Activated CD4-positive, alpha-beta T cell treated with anti-CD3 and anti-CD28 coated beads, Interleukin-2, Interleukin-4, amounts not matched to agents 100 ng/mL and 50 ng/mL, durations not matched to agents 16 hours and 8 hours (primary cell): ENCODE measurements at places on chromosomes 7 and 10.
A peak's percentile ranks its signal among the peaks of the same experiment; 100 is the strongest.

- DNase-seq, result no peak
Observed at GRCh38 chr10:18822156-18822555, 162.9 kb downstream of the ARL5B start.

DNA sequence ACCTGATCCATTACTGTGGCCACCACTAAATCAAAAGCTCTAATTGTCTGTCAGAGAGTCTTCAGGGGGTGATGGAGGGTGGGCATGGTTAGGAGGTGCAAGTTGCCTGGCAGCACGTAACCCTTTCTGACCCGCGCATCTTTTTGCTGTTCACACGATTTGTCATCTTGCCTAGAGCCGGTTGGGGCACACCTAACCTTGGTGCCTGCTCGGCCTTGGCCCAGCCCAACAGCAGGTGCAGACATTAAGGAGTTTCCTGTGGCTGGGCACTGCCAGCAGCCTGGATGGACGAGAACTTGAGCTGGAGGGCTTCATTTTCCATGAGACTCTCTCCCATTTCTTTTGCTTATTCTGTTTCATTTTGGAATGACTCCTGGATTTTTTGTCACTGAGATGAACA is 41.0 kb upstream of the PTF1A start:
- DNase-seq, result no peak

- DNase-seq, result no peak
Observed at GRCh38 chr10:121510201-121510771, 88.0 kb downstream of the FGFR2 start.

GRCh38 chr7:30572212-30572841 is 22.4 kb upstream of the GARS1 start:
- DNase-seq, result no peak

DNA sequence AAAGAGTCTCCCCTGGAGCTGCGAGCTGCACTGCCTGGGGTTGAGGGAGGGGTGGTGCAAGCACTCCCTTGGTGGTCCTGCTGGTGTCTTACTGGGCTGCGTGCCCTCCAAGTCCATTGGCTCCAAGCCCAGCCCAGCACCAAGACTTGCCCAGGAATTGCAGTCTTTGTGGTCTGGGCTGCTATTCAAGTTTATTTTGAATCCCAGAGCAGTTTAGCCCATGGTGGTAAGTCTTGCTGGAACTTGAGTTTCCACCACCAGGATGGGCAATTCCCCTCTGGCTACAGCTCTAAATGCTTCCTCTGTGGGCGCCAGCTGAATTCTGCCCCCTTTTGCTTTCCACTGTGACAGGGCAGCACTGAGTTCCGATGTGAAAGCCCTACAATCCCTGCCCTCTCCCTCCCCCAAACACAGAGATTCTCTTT is 25.1 kb downstream of the GALNT11 start:
- no peak for DNase-seq

DNA sequence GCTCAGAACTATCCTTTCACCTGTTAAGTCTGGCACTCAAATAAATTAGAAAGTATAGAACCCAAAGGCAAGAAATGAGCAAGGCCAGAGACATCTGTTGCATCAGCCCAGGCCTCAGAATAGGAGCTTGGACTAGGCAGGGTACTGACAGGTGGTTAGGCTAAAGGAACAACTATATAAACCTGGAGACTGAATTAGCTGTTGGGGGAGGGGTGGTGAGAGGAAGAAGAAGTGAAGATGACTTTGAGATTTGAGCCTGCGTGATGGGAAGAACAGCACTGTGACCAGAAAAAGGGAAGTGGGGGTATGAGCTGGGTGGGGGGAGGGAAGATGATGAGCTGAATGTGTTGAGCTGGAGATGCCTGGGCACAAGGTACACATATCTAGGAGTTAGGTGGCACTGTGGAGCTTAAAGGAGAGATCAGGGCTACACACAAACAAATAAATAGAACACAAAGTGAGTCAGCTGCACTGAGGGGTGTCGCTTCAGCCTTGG is 244.7 kb downstream of the PTEN start:
- no peak for DNase-seq

DNA sequence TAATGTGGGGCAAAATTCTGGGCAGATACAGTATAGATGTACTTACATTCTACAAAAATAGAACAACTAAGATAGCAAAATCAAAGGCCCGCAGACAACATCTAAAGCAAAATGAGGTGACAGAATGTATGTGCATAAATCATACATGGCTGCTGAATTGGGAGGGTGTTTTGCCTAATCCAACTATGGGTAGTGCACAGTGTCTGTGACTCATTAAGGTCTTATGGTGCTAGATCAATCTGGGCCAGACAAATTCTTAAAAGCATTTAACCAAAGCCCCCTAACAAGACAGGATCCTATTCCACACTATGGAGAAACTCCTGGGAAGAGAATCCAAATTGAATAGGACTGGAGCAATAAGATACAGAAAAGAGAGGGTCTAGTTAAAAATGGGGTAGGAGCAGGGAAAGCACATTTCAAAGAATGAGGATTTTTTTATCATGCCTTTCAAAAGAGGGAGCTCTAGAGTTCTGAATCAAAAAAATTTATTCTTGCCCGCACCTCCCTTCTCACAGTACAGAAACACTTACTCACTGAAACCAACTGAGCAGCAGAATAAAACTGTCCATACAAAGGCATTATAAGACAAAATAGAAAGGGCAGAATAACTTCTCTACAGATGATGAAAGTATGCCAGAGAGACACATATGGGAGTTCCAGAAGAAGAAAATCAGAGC is 181.3 kb downstream of the RNLS start:
- no peak for DNase-seq

GRCh38 chr7:5300366-5300765 is 17.6 kb downstream of the SLC29A4 start:
- no peak for DNase-seq

DNA sequence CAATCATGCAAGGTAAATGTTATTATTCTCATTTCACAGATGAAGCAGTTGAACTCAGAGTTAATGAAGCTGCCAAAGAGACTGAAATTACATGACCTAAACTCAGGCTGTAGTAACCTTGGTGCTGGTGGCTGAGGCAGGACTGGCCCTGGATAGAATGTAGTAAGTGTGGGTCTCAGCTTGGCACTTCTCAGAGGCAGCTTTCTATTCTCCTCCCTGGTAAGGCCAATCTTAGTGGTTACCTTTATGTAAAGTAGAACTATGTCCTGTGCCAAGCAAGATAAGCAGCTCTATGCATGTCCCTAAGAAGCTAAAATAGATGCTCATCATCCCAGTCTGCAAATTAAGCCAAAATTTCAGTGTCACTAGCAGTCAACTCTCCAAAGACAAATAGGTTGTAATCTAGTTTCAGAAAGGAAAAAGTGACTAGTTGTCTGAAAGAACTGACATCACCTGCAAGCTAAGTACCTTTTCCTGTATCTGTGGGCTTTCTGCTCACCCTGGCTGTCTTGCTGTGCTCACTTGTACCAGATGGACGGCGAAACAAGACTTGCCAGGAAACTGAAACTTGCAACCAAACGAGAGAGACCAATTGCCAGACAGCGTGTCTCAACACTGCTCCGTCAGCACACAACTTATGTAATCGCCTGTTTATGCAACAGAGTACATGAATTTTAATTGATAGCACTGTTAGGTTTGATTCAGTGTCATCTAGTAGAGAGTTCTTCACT is 43.7 kb downstream of the CH25H start:
- peak; percentile 79 for DNase-seq

DNA sequence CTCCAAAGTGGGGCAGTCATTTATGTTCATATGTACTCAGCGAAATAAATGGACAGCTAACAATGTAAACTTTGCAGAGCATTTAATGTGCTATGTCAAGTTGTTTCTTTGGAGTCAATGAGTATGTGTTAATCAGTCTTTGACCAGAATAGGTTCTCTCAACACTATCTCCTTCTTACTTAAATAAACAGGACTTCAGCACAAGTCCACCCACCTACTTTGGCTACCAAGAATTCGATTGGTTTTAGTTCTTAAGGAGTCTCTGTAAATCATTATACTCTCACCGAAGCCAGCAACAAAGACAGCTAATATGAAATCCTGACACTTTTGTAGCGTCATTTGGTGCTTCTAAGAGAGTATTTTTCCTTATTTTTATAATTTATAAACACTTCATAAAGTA is 6.9 kb downstream of the WEE2 start:
- no peak for DNase-seq

DNA sequence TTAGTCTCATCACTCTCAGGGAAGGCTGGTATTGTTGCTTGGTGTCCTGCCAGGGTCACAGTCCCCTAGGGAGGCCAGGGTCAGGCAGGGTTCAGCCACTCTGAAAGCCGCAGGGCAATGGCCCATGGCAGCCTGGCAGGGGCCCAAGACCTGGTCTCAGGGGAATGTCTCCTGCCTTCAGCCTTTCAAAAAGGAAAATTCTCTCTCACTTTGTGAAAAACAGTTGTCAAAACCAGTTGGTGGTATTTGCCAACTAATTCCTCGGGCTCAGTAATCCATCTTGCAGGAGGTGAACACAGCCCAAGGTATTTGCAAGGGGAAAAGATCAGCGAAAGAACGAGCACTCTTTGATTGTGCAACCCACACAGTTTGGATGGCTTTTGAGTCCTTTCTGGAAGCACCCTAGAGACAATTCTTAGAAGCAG is 101.5 kb downstream of the JCAD start:
- no peak for DNase-seq

- DNase-seq, result no peak
Observed at GRCh38 chr7:112503361-112503972, 22.7 kb downstream of the LSMEM1 start.

- no peak for DNase-seq
Observed at GRCh38 chr7:33872870-33873269, 32.5 kb upstream of the BMPER start.

GRCh38 chr7:38374507-38374906 is 101.1 kb upstream of the TARP start:
- peak; percentile 48 for DNase-seq

DNA sequence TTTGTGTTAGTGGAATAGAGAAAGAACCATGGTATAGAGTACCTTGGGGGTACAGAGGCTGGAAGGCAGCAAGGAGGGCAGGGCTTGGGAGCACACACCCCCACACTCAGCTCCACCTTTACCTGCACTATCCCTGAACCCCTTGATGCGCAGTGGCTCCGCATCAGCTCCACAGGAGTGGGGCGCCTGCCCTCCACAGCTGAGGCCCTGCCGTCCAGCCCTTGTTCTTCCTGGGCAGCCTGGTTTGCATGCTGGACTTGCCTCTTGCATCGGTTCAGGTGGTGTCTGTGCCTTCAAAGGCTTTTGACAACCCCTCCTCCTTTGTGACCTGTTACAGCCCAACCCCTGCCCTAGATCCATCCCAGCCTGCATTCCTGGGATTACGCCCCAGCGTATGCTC is 52.6 kb upstream of the ZNF32 start:
- no peak for DNase-seq

DNA sequence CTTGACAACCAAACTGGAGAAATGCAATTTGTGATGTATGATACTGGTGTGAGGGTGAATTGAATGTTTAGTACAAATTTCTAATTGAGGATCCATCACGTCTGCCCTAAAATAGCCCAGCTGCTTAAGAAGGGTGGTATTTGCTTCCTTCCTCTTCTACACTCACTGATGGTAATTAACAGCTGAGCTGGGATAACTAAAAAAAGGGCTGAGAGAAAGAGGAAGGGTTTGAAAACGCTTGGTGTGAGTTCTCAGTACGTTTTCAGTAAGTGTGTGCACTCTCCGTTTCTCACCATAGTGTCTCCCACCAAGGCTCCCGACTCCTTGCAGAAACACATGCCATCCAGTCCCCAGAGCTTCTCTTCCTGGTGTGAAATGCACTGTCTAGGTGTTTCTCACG is 54.3 kb downstream of the MAP3K8 start:
- no peak for DNase-seq
